ENCODE measurements at places on chromosomes 1 and 21.

DNA sequence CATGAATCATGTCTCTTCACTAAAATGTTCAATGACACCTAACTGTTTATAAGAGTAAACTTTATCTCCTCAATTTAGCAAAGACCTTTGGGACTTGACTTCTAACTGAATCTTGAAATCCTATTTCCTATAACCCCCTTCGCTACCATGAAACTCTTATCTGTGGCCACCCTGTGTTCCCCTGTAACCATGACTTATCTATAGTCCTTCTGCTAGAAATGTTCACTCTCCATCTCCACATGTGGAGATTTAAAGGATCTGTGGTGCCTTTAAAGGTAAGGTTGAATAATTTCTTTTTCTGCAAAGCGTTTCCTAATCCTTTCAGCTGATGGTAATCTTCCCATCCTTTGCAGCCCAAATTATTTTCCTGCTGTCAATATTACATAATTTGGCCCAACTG, 436.3 kb upstream of the RUNX1 start:
- DNase-seq, result no peak

DNA sequence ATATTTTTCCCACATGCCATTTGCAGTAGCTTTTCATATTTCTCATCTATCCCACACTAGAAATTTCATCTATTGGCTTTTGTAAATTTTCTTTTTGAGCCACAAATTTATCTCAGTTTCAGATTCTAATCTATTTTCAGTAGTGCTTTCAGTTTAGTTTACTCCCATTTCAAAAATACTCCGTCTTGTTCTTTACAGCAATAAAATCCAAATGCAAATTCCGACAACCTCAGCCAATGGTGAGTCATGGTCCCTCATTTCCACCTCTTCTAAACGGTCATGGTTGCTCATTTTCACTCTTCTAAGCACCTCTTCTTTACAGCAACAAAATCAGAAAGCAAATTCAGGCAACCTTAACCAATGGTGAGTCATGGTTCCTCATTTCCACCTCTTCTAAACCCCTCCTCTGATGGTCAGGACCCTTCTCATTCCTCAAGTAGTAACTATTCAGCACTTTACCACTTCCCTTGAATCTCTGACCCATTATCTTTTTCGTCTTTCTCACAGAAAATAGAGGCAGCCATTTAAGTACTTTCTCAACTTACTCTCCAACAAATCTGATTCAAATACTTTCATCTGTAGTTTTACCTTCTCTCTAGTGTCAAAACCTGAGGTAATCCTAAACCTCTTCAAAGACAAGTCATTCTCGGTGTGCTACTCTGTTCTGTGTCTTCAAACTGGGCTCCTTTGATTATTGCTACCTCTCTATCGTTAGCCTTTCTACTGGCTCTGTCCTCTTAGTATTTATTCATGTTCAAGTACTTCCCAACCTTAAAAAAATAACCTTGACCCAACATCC, 34.4 kb downstream of the C21orf91 start:
- DNase-seq, result no peak

- DNase-seq, result no peak
Measured at GRCh38 chr1:87117761-87118368, 203.4 kb downstream of the HS2ST1 start.

DNA sequence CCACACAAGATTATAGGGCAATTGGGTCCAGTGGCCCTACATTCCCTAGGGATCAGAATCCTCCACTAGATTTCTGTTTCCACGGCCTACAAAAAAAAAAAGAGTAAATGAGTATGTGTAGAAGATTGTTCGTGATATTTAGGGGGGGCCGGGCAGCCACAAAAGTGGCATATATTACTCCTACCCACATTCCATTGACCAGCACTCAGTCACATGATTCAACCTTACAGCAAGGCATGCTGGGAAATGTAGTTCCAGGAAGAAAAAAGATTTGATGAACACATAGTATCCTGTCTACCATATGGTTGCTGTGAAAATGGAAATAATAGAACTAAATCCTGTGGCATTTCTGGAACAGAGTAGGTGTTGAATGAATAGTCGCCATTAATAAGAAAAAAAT, 43.4 kb upstream of the GJB5 start:
- DNase-seq, result no peak

DNA sequence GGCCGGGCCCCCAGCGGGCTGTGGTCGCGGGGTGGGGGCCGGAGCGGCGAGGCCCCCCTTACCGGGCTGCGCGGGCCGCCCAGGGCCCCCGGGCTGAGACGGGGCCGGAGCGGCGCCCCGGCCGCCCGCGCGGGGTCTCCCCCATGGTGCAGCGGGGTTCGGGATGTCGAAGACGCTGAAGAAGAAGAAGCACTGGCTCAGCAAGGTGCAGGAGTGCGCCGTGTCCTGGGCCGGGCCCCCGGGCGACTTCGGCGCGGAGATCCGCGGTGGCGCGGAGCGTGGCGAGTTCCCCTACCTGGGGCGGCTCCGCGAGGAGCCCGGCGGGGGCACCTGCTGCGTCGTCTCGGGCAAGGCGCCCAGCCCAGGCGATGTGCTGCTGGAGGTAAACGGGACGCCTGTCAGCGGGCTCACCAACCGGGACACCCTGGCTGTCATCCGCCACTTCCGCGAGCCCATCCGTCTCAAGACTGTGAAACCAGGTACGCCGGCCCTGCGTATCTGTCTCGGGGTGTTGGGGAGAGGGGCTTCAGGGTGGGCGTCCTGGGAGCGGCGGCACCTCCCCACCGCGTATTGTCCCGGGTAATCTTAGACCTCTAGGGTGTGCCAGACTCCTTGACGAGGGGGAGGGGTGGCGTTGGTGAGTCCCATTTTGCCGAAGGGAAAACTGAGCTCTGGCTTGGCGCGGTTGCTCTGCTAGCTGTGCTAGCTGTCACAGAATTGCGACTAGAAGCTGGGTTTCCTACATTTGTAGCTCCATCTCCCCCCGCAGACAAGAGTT, 745 bp downstream of the MAGI3 start:
- no peak for DNase-seq

DNA sequence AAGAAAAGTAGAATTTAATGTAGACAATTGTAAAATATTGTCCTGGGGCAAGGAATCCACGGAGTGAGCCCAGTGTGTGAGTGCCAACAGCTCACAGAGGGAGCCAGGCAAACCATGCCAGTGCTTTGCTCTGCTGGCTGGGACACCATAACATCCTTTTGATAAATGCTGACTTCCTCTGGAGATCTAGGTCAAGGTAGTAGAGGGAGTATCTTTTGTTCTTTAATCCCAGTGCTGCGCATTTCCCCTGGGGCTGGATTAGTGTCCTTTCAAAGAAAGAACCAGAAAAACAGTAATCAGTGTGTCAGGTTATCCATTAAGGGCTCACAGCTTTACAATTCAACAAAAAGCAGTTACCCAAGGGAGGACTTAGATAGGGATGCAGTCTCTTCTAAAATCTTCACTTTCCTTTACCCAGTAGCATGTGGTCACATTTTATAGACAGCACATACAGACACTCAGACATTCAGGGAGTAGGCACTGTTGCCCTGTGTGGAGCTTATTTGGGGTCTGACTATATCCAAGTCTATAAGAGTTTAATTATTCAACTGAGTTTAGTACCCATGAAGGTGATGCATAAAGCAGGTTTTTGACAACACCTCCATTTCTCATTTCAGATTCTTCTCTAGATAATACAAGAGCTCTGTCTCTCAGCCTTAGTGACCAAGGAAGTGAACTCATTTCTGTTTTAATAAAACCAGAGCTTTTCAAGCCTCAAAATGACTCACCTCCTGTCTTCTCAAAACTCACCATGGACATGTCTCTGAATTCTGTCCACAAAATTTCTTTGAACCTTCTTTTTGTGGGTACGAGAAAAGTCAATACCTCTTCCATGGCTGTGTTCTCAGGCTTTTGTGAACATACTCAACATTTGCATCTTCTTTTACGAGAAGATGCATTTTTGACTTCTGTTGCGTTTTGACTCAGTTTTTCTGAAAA, 215.3 kb downstream of the BRINP2 start:
- DNase-seq, result no peak
